ENCODE measurements at places on chromosomes 7 and 10.

- DNase-seq, result no peak
Measured at GRCh38 chr10:4596951-4597350, 229.1 kb upstream of the AKR1E2 start.

GRCh38 chr10:29646238-29646902 lies 11.6 kb upstream of the SVIL start:
- peak; percentile 30 for DNase-seq

- DNase-seq, result no peak
Measured at GRCh38 chr10:30111340-30112022, 52.1 kb upstream of the JCAD start.

DNA sequence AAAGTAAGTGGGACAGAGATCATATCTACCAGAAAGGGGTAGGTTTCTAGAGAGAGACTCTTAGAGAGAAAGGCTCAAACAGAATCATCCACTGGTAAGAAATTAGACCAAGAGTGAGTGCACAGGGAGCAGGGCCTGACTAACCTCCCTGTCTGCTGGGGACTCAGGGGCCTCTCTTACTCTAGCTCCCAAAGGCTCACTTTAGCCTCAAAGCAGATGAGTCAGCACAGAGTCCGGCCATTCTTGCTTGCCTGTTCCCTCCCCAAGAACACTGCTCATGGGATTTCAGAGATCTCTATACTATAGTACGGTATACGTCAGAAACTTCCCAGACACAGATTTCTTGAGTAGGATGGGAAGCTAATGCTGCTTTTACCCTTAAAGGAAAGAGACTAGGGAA lies 32.7 kb downstream of the RBM28 start:
- DNase-seq, result no peak

GRCh38 chr10:46216836-46217751 lies 69.7 kb upstream of the ANTXRL start:
- peak; percentile 73 for DNase-seq

DNA sequence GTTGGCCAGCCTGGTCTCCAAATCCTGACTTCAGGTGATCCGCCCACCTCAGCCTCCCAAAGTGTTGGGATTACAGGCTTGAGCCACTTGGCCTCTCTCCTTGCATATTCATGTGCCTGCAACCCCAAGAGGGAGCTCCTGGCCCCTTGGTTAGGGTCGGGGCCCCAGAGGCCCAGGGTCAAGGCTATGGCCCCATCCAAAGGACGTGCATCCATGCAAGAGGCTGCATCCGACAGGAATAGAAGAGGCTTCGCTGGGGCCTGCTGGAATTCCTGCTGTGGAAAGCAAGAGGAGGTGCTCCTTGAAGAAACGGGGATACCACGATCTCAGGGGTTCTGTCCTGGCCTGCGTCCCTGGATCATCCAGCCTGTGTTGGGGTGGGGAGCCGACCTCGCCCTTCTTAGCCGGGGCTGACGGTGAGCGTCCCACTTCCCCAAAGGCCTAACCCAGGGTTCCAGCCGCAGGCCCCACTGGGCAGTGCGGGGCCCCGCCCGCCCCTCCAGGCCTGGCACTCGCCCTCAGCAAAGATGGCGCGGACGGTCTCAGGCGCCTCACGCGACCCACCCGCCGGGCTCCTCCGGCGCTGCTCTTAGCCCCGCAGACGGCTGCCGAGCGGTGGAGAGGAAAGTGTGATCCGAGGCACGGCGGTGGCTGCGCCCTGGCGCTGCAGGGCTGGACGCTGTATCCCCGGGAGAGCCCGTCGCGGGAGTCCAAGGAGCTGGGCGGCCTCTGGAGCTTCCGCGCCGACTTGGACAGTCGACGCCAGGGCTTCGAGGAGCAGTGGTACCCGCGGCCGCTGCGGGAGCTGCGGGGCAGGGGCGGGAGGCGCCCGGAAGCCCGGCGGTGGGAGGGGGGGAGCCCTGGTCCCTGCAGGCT lies 54.7 kb downstream of the ZNF727 start:
- DNase-seq, result no peak

DNA sequence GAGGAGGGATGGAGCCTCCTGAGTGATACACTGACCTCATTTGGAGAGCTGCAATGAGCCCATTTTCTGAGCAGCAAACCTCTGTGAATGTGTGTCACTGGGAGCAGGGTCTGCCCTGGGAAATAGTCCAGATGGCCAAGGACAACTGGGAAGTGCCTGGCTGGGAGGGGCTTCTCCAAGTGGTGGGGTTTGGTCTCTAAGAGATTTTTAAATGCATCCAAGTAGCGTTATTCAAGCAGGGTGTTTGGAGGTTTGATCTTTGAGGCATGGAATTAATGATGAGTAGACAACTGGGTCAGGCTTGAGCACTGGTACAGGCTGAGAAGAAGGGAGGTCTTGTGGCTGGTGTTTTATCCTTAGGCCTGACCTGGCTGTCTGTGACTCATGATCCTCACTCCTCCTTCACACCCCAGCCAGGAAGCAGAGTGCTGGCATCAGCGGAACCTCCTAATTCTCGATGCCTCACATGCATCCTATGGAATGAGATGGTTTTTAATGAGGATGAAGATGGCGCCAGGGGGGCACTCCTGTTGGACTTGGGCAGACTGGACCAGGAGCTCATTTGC lies 3.3 kb downstream of the GOLGA7B start:
- DNase-seq, result no peak

Measured in suppressor macrophage (primary cell).